ENCODE measurements at places on chromosomes 11 and 22. TPM values are rescaled to one million over a fixed set of nuclear protein-coding genes. Genes with fewer than 3 reads are reported as not detected.

RIMBP3C gene
- total RNA-seq: 0.33 TPM

OR6T1 gene
- total RNA-seq: not detected

CFAP300 gene
- not detected for total RNA-seq

THY1 gene
- 0.91 TPM for total RNA-seq

DBX1 gene
- total RNA-seq: not detected

YWHAH gene
- 83.2 TPM for total RNA-seq

CYP2R1 gene
- total RNA-seq: 14.8 TPM

DNA sequence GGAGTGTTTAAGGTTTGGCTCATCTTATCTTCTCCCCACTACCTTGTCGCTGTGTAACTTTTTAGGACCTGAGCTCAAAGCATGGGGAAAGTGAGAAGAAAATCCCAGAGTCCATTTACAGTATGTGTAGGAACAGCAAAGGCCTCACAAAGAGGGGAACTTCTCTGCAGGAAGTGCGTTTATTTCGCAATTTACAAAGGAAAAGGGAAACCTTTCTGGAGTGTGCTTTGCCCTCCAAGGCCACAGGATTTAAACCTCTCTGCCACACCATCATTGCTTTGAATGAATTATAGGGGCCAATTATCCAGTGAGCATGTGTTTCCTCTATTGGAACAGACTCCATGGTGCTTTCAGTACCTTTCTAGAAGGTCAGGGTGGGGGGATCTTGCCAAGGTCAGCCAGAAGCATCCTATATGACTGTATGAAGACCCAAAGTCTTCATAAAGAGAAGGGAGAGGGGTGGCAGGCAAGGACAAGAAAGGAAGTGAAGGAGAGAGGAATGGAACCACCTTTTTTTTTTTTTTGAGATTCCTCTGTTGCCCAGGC, 68.1 kb upstream of the LMO2 start:
- no peak overlapping the region for H3K4me3 ChIP-seq
- no peak overlapping the region for H3K27ac ChIP-seq
- no peaks in the 10 kb centered on the region for H3K36me3 ChIP-seq
- peaks cover 13% of the 10 kb centered on the region for H3K27me3 ChIP-seq
- DNase-seq: no peak

DNA sequence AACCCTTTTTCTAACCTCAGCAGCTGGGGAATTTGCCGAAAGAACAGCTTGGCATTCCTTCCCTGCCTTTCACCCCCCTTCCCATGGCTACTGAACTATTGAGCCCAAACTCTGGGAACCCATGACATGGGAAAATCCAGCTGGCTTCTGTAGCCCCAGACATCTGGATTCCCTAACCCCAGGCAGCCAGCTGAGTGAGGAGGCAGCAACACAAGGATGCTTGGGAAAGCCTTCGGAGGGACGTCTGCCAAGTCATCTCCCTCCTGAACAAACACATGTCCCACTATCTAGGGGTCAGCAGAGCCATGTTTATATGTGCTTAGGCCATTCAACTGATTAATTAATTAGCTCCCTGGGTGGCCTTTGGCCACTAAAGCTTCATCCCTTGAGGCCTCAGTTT, 21.6 kb downstream of the LRRC55 start:
- peaks cover 13% of the 10 kb centered on the region for H3K27me3 ChIP-seq
- no peak for DNase-seq
- no peak overlapping the region for H3K4me3 ChIP-seq
- no peaks in the 10 kb centered on the region for H3K36me3 ChIP-seq

DNA sequence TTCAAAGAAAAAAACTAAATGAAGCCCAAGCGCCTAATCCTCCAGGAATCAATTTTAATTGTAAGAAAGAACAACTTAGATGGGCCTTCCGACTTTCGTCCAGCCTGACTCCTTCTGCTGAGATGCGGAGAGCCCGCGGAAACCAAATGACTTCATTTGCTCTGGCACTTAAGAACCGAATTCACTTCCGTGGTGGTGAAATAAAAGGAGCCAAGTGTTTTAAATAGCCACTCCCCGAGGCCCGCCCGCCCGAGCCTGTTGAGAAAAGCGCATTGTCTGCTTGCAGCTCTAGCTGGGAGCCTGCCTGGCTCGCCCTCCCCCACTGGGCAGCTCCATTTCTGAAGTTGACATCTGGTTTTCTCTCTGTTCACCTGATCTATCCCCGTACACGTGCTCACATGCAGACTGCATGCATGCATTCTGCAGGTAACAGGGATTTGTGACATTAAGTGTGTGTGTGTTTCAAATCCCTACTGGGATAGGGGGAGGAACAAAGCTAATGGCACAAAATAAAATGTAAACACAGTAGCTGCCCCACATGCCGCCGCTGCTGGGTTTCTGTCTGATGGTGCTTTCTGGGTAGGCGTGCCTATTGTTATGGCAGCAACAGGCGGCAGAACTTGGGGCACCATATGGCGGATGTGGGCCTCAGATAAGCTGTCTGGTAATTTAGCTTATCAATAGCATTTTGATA, 6.2 kb downstream of the TEAD1 start:
- peaks cover 66% of the 10 kb centered on the region for H3K27me3 ChIP-seq
- no peak overlapping the region for H3K4me3 ChIP-seq
- peak; percentile 37 for DNase-seq
- no peaks in the 10 kb centered on the region for H3K36me3 ChIP-seq
- peaks cover 10% of the 10 kb centered on the region for H3K4me1 ChIP-seq

DNA sequence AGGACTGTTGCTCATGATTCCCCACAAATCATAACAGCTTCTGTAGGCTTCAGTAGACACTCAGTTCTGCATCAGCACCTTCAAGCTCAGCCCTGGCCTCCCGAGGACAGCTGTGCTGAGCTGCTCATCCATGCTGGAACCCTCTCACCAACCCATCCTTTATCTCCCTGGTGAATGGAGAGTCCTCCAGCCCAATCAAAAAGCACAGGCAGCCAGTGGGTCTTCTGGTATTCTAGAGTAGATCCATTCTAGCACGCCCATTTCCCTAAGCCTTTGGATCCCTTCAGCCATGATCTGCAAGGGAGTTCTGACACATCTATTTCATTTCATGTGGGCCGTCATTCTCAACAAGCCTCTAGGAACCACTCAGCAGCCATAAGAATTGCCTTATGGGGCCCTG, 44.6 kb upstream of the SPATA19 start:
- no peaks in the 10 kb centered on the region for H3K4me1 ChIP-seq
- no peak overlapping the region for H3K4me3 ChIP-seq
- no peaks in the 10 kb centered on the region for H3K36me3 ChIP-seq

GRCh38 chr11:122413677-122414076, 241.8 kb upstream of the UBASH3B start:
- no peak overlapping the region for H3K27ac ChIP-seq
- no peak for DNase-seq
- H3K27me3 ChIP-seq: peaks cover 3% of the 10 kb centered on the region
- no peak overlapping the region for H3K4me3 ChIP-seq
- no peaks in the 10 kb centered on the region for H3K36me3 ChIP-seq
- no peaks in the 10 kb centered on the region for H3K4me1 ChIP-seq

DNA sequence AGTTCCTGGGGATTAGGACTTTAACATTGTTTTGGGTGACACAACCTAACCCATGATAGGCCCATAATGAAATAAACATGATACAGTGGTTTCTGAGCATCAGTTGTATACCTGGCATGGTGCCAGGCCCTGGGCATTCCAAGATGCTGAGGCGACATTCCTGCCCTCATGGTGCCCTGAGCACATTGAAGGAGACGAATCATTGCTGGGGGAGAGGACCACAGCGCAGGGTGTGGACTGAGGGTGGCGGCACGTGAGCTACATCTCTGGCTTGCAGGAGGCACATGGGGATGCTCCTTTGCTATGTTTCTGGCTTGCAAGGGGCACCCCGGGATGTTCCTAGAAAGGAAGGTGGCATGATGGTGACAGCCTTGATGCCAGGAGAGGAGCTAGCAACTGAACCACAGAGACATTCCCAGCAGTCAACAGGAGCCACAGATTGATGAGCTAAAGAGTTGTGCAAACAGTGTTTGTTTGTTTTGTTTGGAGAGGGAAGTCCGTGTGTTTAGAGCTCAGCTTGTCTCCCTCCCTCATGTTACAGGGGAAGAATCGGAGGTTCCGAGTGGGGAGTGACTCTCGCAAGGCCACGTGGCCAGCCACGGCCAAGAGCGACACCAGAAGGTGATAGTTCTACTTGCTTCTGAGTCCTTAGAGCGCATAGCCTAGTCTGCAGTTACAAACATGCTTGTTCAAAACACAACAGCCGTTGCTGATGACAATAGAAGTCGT, 106.4 kb downstream of the MIAT start:
- H3K36me3 ChIP-seq: peaks cover 23% of the 10 kb centered on the region
- H3K27me3 ChIP-seq: no peaks in the 10 kb centered on the region
- no peak overlapping the region for H3K4me3 ChIP-seq
- DNase-seq: no peak
- H3K4me1 ChIP-seq: no peaks in the 10 kb centered on the region

DNA sequence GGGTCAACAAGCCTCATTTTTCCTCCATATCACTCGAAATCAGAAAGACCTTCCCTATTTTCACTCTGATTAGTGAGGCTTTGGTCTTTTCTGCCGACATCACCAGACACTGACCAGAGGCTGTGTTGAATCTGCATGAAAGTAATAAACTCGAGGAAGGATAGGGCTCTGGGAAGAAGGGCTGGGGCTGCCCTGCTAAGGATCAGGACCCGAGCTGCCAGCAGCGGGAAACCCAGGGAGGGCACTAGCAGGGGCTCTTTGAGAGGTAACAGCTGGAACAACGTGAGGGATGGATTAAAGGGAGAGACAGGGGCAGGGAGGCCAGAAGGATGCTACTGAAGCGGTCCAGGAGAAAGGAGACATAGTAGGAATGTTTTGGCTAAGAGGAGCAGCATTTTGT, 377.5 kb upstream of the NARS2 start:
- H3K36me3 ChIP-seq: no peaks in the 10 kb centered on the region
- no peak overlapping the region for H3K27ac ChIP-seq
- H3K4me3 ChIP-seq: no peak overlapping the region
- no peaks in the 10 kb centered on the region for H3K4me1 ChIP-seq

GRCh38 chr11:95991545-95991944, 67.6 kb upstream of the MTMR2 start:
- no peaks in the 10 kb centered on the region for H3K27me3 ChIP-seq
- peaks cover 40% of the 10 kb centered on the region for H3K36me3 ChIP-seq
- no peak overlapping the region for H3K4me3 ChIP-seq
- DNase-seq: no peak
- peaks cover 12% of the 10 kb centered on the region for H3K4me1 ChIP-seq
- peak overlapping the region; percentile 62 for H3K27ac ChIP-seq

DNA sequence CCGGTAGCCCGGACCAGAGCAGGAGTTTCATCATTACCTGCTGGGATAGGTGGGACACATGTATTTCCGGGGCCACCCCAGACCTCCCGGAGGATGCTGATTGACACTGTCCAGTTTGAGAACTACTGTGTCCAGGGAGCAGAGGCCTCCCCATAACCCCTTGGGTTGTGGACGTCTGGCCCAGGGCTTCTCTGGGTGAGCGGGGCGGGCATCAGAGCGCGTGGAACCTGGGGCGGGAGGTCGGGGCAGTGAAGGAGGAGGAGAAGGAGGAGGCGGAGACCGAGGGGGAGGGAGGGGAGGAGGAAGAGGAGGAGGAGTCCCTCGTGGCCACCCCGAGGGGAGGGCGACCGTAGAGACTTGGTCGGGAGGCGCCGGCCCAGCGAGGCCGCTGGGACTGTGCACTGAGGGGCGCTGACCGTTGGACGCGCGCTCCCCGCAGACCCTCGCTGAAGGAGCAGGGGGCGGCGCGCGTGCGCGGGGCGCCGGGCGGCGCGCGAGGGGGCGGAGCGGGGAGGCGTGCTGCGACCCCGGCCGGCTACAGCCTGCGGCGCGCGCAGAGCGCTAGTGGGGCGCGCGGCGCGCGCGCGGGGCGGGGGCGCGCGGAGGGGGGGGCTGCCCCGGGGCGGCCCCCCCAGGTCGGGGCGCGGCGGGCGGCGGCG, at the start of gene GRK3:
TSS of gene GRK3 (plus strand) at position 356 of the 659 bp plus-strand sequence. CDS start 366 bp downstream, outside the sequence.
- H3K36me3 ChIP-seq: no peaks in the 10 kb centered on the region
- H3K27ac ChIP-seq: peak within 1 kb of the TSS; percentile 73
- peaks cover 9% of the 10 kb centered on the region for H3K27me3 ChIP-seq
- peaks cover 33% of the 10 kb centered on the region for H3K4me1 ChIP-seq
- DNase-seq: peak; percentile 79

DNA sequence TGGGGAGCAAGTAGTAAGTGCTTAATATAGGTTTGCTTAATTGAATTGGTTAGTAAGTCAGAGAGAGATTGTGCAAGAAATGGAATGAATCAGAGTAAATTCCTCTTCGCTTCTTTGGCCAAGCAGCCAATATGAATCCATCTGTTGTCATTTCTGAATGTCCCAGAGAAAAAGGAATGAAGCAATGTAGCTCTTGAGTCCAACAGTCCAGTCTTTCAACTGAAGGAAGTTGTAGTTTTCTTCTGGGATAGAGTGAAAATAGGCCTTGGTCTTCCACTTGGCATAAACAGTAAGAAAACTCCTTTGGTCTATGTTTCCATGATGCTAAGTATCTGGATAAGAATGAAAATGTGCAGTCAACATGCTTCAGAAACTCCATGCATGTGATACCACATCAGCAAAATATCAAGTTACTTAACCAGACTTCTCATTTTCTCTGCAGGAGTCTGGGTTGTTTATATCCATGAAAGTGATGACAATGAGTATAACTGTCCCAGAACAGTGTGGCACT, 1.8 kb upstream of the FIBIN start:
- no peak overlapping the region for H3K4me3 ChIP-seq
- no peaks in the 10 kb centered on the region for H3K36me3 ChIP-seq
- peaks cover 5% of the 10 kb centered on the region for H3K27me3 ChIP-seq
- H3K4me1 ChIP-seq: no peaks in the 10 kb centered on the region

- no peak for DNase-seq
- H3K27ac ChIP-seq: no peak within 1 kb of the TSS
- no peak within 1 kb of the TSS for H3K4me3 ChIP-seq
- H3K36me3 ChIP-seq: no peaks in the 10 kb centered on the region
Measured at GRCh38 chr11:36567694-36568093, at the start of gene RAG1. Gene RAG1, plus strand, starts transcription at chr11:36568007. Its CDS starts 5,298 bp downstream, at chr11:36573305.

DNA sequence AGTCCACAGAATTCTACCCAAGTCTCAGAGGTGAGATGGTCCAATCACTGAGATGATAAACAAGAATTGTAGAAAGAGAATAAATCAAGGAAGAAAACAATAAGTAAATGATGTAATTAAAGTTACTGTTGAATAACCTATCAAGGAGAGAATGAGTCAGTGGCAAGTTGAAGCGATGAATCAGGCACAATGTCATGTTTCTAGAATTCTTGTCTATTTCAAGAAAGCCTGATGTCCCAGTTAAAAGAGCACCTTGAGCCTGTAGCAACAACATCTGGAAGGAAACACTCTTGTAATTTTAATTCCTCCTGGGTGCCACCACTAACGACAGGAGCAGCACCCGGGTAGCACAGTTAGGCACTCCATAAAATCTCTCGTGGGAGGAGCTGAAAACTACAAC, 67.9 kb upstream of the SLC35C1 start:
- H3K27me3 ChIP-seq: peaks cover 5% of the 10 kb centered on the region
- no peaks in the 10 kb centered on the region for H3K36me3 ChIP-seq
- H3K27ac ChIP-seq: peak overlapping the region; percentile 60
- H3K4me3 ChIP-seq: no peak overlapping the region

GRCh38 chr11:104327861-104328511, 164.0 kb upstream of the PDGFD start:
- no peak overlapping the region for H3K27ac ChIP-seq
- H3K27me3 ChIP-seq: no peaks in the 10 kb centered on the region
- H3K4me3 ChIP-seq: no peak overlapping the region
- no peaks in the 10 kb centered on the region for H3K36me3 ChIP-seq
- no peaks in the 10 kb centered on the region for H3K4me1 ChIP-seq

GRCh38 chr11:98194611-98195010, 826.1 kb upstream of the CNTN5 start:
- H3K4me3 ChIP-seq: no peak overlapping the region
- no peaks in the 10 kb centered on the region for H3K27me3 ChIP-seq
- no peak overlapping the region for H3K27ac ChIP-seq
- H3K4me1 ChIP-seq: no peaks in the 10 kb centered on the region
- no peak for DNase-seq
